ENCODE measurements at places on chromosomes 4 and X. TPM values are rescaled to one million over a fixed set of nuclear protein-coding genes. Genes with fewer than 3 reads are reported as not detected.

PPP1R3F gene
- 0.47 TPM for polyA plus RNA-seq

CENPC gene
- polyA plus RNA-seq: 6.7 TPM

DCAF12L1 gene
- not detected for polyA plus RNA-seq

ANXA3 gene
- 0.55 TPM for polyA plus RNA-seq

SMIM10 gene
- polyA plus RNA-seq: 0.14 TPM

OPRPN gene
- not detected for polyA plus RNA-seq

ZNF732 gene
- not detected for polyA plus RNA-seq

FAM236D gene
- polyA plus RNA-seq: not detected

EREG gene
- 2.7 TPM for polyA plus RNA-seq

- peak; percentile 94 for DNase-seq
Observed at GRCh38 chr4:15779306-15779705, 1.2 kb downstream of the CD38 start.

GRCh38 chrX:53583571-53583970, 102.9 kb downstream of the HUWE1 start:
- no peak for DNase-seq

DNA sequence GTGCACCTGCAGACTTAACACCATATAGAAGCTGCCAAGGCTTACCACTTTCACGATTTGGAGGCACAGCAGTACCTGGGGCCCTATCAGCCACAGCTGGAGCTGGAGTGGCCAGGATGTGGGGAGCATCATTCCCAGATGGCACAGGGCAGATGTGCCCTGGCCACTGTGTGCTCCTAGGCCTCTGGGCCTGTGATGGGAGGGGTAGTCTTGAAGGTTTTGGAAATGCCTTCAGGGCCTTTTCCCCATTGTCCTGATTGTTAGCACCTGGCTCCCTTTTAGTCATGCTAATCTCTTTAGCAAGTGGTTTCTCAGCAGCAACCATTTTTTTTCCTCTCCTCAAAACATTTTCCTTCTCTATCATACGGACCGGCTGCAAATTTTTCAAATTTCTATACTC, 490.2 kb downstream of the RAB28 start:
- DNase-seq: no peak

- no peak for DNase-seq
Observed at GRCh38 chr4:168336837-168337549, 18.4 kb upstream of the DDX60 start.

- no peak for DNase-seq
Observed at GRCh38 chr4:180190382-180190781, 2052.8 kb upstream of the TENM3 start.

- DNase-seq: no peak
Observed at GRCh38 chrX:43003939-43004338, 226.0 kb upstream of the PPP1R2C start.

- no peak for DNase-seq
Observed at GRCh38 chr4:52957835-52958631, 95.9 kb downstream of the RASL11B start.

DNA sequence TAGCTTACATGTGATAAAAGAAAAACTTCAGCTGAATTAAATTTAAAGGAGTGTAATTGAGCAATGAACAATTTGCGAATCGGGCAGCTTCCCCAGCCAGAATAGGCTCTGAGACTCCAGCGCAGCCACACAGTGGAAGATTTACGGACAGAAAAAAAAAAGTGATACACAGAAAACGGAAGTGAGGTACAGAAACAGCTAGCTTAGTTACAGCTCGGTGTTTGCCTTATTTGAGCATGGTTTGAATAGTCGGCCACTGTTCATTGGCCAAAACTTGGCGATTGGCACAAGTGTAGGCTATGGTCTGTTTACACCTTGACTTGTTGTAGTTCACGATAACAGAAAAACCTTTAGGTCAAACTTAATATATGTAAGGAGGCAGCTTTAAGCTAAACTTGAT, 16.7 kb upstream of the SUPT20HL1 start:
- DNase-seq: peak; percentile 1

DNA sequence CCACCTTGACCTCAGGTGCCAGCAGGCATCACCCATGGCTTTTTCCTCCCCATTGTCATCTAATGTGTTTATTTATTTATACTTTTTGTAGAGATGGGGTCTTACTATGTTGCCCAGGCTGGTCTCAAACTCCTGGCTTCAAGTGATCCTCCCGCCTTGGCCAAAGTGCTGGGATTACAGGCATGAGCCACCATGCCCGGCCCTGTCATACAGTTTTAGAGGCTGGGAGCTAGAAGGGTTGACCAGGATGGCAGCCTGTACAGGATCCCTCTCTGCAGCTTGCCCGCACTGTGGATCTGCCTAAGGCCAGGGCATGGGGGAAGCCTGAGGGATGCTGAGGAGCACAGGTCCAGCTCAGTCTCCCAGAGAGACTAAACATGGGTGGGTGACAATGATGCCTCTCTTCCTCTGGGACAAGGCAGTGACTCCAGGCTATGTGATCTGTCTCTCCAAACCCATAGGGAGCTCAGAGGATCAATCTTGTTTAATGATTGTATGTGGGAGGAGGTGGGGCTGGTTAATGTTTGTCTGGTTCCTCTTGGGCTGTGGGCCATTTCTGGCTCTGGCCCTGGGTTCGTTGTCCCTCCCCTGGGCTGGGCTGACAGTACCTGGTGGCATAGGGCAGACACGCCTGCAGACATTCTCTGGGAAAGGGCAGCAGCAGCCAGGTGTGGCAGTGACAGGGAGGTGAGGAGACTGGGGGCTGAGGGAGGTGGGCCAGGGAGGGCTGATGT, 8.3 kb upstream of the GJB1 start:
- DNase-seq: no peak

- no peak for DNase-seq
Observed at GRCh38 chrX:154399527-154400368, 1.6 kb downstream of the RPL10 start.

DNA sequence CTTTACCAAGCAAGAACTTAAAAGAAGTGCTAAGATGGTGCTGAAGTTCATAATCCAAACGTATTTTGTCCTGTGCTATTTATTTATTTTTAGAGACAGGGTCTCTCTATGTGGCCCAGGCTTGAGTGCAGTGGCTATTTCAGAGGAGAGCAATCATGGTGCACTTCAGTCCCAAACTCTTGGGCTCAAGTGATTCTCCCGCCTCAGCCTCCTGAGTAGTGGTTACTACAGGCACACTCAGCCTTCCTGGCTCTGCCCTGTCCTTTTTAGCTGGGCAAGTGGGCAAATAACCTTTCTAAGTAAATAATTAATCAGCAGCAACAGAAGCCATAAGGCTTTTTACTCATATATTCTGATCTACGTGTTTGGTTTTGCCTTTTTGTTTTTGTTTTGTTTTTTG, 2.6 kb downstream of the NSD2 start:
- DNase-seq: no peak

GRCh38 chrX:70176938-70177533, at the start of gene DGAT2L6:
DGAT2L6 (plus strand) TSS chrX:70177483; CDS start chrX:70177583, 100 bp downstream.
- DNase-seq: no peak

DNA sequence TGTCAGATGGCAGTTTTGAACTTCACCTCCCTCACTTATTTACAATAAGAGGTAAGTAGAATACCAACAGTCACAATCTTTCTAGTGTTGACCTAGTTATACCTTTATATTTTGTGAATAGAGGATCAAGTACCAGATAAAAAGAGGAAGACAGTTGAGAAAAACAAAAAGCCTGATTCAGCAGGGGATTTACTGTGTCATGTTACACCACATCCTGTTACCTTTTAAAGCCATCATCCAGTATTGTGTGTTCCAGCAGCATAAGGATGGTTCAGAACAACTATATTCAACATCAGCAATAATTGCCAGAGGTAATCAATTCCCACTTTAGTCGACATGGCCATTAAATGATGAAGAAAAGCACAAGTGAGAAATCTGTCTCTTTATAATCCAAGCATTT, 21.3 kb upstream of the CXCL6 start:
- DNase-seq: peak; percentile 71

DNA sequence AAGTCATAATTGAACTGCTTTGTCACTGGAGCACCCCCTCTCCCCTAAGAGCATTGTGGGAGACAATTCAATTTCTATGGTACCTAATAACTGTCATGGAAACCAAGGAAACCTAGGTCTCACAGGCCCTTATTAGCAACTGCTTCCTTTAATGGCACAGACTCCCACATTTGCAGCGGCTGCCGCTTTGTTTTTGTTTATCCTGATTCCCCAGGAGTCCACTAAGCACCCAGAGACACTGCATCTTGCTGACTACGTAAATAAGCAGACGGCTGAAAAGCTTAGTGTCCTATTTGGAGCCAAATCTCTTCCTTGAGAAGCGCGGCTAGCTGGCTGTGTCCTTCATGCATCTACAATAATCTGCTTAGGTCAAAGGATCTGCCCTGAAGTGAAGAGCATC, 494.4 kb downstream of the TMA16 start:
- no peak for DNase-seq

DNA sequence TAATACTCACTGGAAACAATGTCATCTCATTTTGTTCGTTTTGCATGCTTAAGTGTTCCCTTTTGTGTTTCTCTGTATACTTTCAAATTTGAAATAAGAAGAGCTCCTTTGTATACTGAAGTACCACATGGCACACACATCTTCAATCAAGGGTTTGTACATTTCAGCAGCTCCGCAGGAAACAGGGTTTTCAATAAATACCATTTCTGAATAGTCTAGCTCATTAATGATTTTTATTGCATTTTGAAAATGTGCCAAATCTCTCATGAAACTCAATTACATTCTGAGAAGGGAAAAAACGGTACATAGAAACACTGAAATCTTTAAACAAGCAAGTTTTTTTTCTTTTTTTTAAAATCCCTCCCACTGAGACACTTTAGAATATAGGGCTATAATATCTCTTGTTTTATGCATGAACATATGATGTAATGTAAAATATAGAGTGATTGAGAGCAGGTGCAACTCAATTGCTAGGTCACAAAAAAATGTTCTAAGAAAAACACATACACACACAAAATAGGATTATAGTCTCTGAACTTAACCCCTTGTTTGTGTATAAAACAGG, 914.2 kb upstream of the PCDH7 start:
- DNase-seq: no peak

GRCh38 chrX:129979207-129979920, 3.1 kb upstream of the BCORL1 start:
- no peak for DNase-seq

DNA sequence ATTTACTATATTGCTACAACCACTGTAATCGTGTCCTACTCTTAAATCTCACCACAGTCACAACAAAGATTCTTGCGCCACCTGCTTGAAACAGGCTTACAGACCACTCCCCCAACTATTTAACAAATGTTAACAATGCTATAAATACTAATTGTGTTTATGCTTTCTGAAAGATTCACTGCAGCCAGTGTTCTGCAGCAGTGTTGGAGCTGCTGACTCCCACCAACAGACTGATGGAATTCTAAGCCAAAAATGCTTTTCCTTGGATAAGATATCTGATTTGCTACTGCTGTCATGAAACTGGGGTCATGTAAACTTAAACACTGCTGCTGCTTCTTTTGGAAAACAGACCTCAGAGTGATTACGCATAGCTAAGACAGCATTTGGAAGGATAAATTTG, 244.2 kb upstream of the MAB21L2 start:
- no peak for DNase-seq

DNA sequence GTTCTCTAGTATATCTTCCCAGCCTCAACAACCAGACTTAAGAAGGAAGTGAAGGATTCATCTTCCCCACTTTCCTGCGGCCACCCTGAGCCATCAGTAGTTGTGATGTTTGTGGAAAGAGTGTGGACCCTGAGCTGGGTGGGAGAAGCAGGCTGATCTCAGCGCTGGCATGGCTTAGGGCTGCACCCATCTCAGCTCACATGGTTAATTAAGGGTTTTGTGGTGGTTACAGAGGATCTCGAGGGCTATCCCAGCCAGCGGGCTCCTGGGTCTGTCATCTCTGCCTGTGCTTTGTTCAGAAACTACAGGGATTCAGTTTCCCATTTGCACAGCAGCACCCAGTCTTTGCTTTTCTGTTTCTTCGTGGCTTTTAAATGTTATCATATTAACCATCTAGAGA, 163.4 kb downstream of the PTTG2 start:
- DNase-seq: no peak

DNA sequence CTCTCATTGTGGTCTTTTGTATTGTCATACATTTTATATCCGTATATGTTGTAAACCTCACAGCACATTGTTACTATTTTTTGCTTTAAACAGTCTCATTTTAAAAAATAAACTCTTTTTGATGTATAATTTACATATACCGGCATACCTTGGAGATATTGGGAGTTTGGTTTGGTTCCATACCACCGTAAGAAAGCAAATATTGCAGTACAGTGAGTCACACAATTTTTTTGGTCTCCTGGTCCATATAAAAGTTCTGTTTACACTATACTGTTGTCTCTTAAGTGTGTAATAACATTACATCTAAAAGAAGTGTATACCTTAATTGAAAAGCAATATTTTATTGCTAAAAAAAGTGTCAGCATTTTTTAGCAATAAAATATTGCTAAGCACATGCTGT, 70.0 kb downstream of the KDM6A start:
- no peak for DNase-seq

GRCh38 chr4:170226288-170226687, 136.5 kb upstream of the AADAT start:
- DNase-seq: no peak

DNA sequence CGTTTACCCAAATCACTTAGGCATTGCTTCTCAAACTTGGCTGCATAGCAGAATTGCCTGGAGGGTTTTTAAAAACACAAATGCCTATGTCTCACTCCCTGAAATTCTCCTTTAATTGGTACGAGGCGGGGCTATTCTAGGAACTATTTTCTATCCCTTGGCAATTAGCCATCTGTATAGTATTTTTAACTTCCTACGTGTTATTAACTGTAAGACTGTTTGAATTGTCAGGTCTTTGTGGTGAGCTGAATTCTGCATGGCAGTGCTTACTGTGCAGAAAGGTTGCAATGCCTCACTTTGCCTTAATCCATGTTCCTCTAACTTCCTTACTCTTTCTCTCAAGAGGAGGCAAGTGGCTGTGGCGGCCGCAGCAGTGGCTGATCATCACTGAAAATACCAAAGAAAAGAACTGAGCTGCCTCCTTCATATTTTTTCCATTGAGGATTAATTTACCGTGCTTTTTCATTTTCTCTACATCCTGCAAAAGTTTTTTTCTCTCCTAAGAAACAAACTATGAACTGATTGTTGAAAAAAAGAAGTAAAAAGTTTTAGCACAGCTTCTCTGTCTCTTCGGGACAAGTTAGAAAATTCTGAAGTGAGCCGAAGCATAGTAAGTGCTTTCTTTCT, at the start of gene SHROOM3:
TSS of gene SHROOM3 (plus strand) at position 329 of the 627 bp plus-strand sequence. CDS start 824 bp downstream, outside the sequence.
- DNase-seq: no peak

- no peak for DNase-seq
Observed at GRCh38 chrX:13569479-13570260, at the start of gene EGFL6. EGFL6 (plus strand) TSS chrX:13569601; CDS start chrX:13569862, 261 bp downstream.

DNA sequence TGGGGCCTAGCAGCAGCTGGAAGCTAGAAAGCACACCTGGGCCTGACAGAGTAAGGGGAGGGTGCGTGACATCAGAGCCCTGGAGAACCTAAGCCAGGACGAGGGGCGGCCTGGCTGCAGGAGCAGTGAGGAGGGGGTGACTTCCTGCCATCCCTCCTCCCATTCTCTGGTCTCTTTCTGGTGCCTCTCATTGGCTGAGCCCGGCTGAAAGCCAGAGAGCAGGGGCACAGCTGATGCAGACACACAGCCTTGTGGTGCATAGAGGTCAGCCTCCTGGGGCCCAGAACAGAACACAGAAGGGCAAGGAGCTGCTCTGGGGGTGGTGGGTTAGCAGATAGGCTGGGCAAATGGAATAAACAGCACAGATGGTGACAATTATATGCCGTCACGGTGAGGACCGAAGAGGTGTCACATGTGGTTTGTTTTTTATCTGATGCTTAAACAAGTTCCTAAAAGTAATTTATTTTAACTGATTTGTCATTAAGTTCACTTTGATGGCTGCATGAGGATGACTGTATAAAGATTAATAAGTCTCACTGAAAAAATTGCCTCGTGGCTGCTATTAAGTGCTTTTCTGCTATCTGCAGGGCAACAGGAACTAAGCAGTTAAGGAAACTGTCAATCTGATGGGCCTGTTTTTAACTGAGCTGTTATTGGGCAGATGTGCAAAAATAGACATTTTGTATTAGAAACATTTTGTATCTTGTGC, 102.0 kb downstream of the FNIP2 start:
- DNase-seq: no peak

Measured in CD14-positive monocyte (primary cell).